ENCODE measurements at places on chromosomes 4 and X.

DNA sequence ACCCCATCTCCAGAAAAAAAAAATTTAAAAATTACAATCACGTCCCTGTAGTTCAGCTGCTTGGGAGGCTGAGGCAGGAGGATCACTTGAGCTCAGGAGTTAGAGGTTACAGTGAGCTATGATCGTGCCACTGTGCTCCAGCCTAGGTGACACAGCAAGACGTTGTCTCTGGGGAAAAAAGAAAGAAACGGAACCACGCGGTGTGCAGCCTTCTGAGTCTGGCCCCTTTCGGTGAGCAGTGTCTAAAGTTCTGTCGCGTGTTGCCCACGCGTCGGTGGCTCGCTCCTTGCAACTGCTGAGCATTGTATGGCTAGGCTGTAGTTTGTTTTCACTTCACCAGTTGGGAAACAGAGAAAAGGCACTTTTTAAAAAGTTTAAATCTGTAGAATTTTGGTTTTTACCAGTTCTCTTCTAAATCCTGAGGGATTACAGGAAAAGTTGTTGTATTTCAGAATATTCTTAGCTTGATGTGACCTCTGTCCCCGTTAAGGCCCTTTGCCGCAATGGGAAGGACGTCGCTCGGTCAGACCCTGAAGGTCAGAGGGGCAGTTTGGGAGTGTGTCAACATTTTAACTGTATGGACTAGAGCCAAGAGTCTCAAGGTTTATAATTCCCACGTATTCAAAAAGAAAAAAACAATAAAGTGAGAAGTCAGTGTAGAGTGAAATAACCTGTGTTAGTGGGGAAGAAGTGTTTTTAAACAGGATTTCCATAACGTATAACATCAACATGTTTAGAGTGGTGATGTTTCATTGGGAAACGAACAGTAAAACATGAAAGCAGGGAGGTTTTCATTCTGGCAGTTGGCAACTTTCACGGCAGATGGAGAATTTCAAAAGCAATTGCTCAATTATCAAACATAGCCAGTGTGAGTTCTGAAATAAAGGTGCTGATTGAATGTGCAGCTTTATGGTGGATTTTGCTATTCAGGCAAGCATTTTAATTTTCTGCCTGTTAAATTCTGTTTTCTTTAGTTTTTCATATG, 45.8 kb upstream of the MSANTD1 start:
- peak; percentile 39 for DNase-seq

DNA sequence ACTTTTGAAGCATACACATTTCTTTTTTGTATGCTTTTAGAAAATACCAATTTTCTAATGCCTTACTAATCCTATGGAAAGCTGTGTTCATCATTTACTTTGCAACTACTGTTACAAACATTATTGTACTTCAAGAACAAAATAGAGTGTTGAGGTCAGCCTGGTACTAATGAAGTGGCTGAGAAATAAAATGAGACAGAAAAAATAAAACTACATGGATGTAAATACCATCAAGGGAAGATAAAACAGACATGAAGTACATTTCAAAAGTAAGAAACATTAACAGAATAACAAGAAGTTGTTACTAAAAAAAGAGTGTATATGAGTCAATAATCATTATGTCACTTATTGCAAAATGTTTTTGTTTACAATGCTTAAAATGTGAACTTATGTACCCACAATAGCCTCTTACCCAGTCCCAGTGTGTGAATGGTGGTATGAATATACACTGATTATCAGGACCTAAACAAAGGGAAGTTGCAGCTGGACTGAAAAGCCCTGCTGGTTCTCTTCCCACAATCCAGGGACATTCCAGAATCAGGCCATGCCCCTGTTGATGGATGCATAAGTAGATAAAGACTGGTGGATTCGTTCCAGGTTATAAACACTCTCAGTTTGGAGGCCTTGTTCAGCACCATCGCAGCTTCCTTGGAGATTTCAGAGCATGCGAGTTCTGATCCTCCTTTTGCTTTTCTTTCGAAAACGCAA, 2.4 kb upstream of the CSN3 start:
- no peak for DNase-seq

GRCh38 chrX:43949669-43950068, 23.5 kb downstream of the NDP start:
- peak; percentile 28 for DNase-seq

- DNase-seq: no peak
These were observed 125.6 kb downstream of the CDS1 start for GRCh38 chr4:84708406-84709135.

- DNase-seq: no peak
These were observed 302.2 kb upstream of the GALNT7 start for GRCh38 chr4:172866421-172866820.

- DNase-seq: no peak
These were observed 210.6 kb upstream of the WDFY3 start for GRCh38 chr4:85177092-85177491.

- no peak for DNase-seq
These were observed 51.9 kb downstream of the TEX13A start for GRCh38 chrX:105168577-105168976.

GRCh38 chrX:56499372-56499771, 64.1 kb upstream of the UBQLN2 start:
- DNase-seq: no peak

GRCh38 chr4:128686810-128687209, 122.7 kb upstream of the JADE1 start:
- DNase-seq: no peak

DNA sequence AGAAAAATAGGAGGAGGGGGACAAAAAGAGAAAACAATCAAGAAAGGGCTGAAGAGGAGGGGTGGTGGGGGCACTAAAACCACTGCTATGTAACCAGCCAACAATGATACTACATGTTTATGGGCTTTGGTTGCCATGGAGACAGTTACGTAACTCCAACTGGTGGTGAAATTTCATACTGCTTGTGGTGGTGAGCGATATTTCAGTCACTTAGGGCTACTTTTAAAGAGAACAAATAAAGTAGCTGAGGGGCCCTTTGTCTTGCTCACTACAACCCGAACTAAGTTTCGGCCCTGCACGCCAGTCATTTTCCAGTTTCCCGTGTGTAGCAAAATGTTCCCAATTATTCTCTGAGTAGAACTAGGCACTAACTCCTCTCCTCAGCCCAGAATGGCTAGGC, 275.2 kb upstream of the EDA2R start:
- DNase-seq: no peak

GRCh38 chr4:8940792-8941491, 69.3 kb upstream of the HMX1 start:
- DNase-seq: no peak

- DNase-seq: no peak
These were observed 233.9 kb upstream of the CXXC4 start for GRCh38 chr4:104728380-104729122.

DNA sequence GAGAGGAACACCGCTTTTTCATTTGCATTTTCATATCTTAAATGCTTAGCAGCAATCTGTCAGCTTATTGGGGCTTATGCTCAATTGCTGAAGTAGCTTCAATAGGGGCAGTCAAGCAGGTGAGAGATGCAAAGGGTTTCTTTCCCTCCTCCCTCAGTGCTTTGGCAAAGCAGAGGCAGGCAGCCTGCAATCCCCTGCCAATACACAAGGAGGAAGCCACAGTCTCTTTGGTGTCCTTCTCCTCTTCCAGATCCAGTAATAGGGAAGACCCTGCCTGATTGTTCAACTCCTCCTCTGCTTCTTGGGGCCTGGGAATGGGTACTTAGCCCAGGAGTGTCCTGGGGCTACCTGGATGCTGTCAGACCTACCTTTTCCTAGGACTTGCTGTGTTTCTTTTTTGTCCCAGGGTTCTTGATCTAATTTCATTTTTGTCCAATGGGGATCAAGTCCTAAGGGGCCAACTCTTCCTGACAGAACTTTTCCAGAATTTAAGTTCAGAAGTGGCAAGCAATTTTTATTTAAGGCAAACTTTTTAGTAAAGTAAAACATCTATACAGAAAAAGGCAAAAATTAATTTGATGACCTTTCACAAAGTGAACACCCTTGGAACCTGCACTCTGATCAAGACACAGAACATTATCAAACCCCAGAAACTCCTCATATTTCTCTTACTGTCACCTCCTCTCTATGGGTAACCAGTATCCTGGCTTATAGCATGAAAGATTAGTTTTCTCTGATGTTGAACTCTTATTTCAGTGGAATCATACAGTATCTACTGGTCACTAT, 260.3 kb downstream of the PPP3CA start:
- DNase-seq: no peak

- DNase-seq: no peak
These were observed 33.3 kb upstream of the DSPP start for GRCh38 chr4:87574996-87575395.

DNA sequence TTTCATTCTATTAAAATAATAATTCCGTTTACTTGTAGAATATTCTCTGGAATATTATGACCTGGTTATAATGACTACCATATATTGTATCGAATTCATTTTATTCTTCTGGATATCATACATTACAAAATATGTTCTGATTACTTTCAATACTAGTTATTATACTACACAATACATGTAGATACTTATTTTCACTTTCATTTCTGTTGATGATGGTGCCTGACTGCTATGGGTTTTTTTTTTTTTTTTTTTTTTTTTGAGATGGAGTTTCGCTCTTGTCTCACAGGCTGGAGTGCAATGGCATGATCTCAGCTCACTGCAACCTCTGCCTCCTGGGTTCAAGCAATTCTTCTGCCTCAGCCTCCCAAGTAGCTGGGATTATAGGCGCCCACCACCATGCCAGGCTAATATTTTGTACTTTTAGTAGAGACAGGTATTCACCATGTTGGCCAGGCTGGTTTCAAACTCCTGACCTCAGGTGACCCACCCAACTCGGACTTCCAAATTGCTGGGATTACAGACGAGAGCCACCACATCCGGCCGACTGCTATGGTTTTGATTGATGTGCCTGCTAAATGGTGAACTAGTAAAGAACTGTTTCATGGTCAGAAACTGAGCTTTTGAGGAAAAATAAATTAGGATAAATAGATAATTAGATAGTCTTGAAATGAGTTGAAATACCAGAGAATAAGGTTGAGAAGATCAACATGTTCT, 39.5 kb downstream of the PCDH10 start:
- no peak for DNase-seq

GRCh38 chr4:153022241-153022715, 86.2 kb downstream of the FHDC1 start:
- DNase-seq: no peak

DNA sequence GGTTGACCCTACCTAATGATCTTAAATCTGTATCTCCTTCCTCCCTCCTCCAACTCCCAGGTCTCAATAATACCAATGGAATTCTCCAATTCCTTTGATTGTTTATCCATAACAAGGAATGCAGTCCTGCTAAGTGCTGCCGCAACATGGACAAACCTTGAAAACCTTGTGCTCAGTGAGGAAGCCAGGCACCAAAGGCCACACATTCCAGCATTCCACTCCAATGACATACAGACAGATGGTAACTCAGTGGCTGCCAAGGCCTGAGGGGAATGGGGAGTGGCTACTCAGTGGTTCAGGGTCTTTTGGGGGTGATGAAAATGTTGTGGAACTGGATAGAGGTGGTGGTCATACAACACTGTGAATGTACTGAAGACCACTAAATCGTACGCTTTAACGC, 10.4 kb downstream of the HAUS7 start:
- DNase-seq: peak; percentile 67

GRCh38 chr4:13537832-13538177, 6.5 kb downstream of the NKX3-2 start:
- DNase-seq: no peak

GRCh38 chrX:118353081-118353850, 7.4 kb downstream of the WDR44 start:
- no peak for DNase-seq

DNA sequence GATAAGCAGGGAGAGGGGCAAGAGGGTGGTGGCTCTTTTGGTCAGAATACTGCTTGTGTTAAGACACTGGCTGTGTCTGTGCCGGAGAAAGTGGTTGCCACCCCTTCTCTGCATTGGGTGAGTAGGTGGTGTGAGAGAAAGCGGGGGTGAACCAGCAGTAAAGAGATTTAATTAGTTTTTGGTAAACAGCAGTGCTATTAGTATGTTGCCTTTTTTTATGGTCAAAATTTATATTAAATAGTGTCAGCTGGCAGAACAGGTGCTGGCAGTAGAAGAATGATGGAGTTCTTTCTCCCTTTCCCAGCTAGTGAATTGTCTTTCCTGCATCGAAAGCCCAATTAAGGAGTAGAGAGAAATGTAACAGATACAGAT, 181.6 kb downstream of the LARP7 start:
- no peak for DNase-seq

- peak; percentile 72 for DNase-seq
These were observed 13.1 kb upstream of the ACOT9 start for GRCh38 chrX:23756165-23756564.

DNA sequence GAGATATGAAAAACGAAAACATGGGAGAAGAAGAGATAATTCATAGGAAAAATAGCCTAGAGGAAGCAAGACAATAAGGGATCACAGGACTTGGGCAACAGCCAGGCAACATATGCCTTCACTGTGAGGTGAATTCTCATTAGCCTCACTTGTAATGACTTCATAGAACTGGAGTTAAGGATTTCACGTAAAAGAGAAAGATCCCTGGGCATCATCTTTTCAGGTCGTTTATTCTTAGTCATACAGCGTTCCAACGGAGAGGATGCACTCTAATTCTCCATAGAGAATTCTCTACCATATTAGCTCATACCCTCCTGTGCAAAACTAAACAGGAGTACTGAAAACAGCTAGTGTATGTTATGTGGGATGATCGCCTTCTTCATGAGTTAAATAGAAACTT, 1.4 kb downstream of the PRKG2 start:
- DNase-seq: no peak

DNA sequence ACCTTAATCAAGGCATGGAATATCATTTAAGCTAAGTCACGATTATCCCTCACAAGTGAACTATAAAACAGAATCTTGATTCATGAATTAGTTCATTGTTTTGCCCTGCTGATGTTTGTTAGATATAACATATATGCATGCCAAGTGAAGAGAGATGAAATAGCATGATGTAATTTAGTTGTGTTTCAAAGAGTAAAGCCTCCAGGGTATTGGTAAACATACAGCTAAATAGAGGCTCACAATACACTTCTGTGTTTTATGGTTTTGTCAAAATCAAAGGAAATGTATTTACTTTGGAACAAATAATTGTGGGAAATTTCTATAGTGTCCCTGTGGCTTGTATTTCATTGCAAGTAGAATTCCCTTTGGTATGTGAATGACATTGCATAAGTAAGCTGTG, 69.0 kb upstream of the LEF1 start:
- DNase-seq: no peak

DNA sequence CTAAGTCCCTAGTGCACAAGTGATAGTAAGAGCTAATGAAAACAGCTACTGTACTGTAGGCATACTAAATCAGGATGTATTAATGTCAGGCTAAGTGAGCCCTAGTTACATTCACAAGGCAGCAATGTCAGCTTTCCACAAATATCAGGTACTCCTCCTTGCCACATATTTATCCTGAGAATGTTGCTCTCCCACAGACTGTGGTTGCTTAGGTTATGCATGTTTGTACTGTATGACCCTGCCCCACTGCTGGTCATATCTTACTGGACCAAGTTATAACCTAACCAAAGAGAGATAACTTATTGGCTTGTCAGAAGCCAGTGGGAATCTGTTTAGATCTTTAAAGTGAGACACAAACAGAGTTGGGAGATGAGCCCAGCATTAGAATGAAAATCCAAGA, 241.0 kb downstream of the SLC39A8 start:
- no peak for DNase-seq
